ENCODE measurements at places on chromosomes 7 and 10.

DNA sequence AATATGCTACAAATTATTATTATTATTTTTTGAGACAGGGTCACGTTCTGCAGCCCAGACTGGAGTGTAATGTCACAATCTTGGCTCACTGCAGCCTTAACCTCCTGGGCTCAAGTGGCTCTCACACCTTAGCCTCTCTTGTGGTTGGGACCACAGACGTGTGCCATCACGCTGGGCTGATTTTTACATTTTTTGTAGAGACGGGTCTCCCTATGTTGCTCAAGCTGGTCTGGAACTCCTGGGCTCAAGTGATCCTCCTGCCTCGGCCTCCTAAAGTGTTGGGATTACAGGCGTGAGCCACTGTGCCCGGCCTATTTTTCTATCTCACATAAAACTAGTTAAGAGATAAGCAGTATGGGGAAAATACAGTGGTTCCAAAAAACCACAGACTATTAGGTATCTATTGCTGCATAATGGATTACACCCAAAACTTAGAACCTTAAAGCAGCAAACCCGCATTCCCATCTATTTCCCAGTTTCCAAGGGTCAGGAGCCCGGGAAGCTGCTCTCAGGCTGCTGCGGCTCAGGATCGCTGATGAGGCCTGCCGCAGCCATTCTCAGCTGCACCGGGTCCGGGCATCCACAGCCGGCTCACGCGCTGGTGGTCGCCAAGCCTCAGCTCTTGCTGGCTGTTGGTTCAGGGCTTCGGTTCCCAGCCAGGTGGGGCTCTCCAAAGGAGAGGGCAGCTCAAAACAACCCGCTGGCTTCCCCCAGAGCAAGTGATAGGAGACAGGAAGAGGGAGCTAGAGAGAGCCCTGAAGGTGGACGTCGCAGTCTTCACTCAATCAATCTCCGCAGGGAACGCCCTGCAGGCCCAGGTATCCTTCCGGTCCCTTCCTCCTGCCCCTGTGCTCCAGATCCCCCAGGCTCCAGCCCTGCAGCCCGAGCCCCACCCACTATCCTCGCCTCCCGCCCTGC lies 128.2 kb downstream of the UBE2H start:
- DNase-seq = no peak

GRCh38 chr10:85916994-85917573 lies 449.5 kb downstream of the GRID1 start:
- DNase-seq = no peak

- no peak for DNase-seq
Observed at GRCh38 chr7:158987691-158988090, 131.3 kb downstream of the DYNC2I1 start.

- no peak for DNase-seq
Observed at GRCh38 chr10:71381611-71382010, 15.1 kb upstream of the CDH23 start.

- no peak for DNase-seq
Observed at GRCh38 chr7:6284055-6284400, 11.6 kb upstream of the CYTH3 start.

DNA sequence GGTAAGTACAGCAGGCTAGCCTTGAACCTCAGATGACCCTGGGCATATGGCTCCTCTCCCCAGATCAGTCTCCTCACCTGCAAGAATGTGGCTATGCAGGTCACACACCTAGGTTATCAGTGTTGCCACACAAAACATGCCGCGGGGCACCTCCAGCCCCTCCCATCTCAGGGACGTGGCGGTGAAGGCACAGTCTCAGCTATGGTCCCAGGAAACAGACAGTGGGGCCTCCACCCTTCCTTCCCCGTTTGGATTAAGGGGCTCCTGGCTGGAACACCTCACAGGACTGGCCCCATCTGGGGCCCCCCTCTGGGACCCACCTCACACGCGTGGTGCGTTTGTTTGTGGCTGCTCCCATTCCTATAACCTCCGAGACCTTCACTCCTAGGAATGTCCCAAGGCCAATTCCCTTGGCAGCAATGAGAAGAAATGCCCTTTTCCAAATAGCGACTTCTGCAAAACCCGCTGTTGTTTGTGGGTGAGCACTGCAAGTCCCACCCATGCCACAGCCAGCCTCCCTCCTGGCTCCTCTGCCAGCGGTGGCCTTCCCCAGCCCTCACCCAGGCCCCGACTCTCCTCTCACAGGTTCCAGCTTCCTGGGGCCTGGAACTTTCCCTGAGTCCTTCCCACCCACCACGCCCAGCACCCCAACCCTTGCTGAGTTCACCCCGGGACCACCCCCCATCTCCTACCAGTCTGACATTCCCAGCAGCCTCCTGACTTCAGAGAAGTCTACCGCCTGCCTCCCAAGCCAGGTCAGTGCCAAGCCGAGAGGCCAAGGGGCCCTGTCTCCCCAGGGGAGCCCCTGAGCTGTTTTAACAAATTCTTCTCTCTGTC lies 17.1 kb downstream of the ZMIZ2 start:
- DNase-seq = no peak

- DNase-seq = no peak
Observed at GRCh38 chr7:155225516-155225915, 72.2 kb upstream of the INSIG1 start.

- DNase-seq = no peak
Observed at GRCh38 chr10:94493463-94493862, 52.1 kb upstream of the HELLS start.

DNA sequence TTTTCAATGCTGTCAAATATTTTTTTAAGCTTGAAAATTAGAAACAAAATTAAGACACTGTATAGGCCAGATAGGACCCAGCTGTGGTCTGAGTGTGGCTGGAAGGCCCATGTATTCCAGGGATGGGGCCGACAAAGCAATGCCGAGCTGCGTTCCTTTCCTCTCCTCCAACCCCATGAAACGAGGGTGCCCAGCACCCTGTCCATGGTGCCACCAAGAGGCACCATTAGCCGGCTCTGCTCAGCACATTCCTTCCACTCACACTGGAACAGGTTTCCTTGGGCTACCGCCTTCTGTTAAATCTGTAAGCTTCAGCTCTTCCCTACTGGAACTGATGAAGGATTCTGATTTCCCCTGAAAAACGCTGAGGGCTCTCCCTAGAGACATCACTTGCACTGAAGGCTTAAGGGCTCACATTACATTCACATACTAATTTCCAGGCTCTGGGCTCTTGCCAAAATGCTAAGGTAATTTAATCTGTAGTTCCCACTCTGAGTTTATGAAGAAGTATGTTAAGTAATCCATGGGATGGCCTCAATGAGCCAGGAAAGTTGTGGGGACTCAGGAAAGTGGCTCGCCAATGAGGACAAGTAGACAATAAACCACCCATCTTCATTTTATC lies 73.7 kb upstream of the CAMK2B start:
- no peak for DNase-seq

Measured in stimulated activated CD4-positive, alpha-beta T cell treated with anti-CD3 and anti-CD28 coated beads, Interleukin-1b, Interleukin-23, amount 100 ng/mL, for 1 hour (primary cell).